Activated CD4-positive, alpha-beta T cell treated with anti-CD3 and anti-CD28 coated beads, Interleukin-2, amount 50 U/mL, for 24 hours (primary cell): ENCODE measurements at places on chromosomes 5 and 9.

- DNase-seq, result no peak
These were observed 6.2 kb downstream of the FRMPD1 start for GRCh38 chr9:37656936-37657335.

- DNase-seq, result no peak
These were observed 31.2 kb upstream of the ADRA1B start for GRCh38 chr5:159884917-159885620.

- no peak for DNase-seq
These were observed 172.2 kb upstream of the ANKRD55 start for GRCh38 chr5:56405116-56405908.

- DNase-seq, result no peak
These were observed 716 bp downstream of the HARS1 start for GRCh38 chr5:140690376-140690932.

DNA sequence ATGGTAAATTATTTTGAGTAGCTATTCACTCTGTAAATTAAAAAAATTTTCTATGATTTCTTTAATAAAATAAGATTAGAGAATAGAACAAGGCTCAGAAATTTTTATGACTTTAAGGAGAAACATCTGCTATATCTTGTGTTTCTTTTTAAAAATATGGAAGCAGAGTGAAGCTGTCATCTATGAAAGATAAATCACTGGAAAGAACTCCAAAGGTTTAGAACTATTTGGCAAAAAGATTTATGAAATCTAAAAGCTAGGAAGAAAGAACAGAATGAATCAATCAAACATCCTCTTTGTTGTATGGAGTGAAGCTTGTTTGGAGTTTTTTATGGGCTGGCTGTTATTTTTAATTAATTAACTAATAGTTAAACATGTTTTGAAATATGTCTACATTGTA is 89.8 kb upstream of the ACTBL2 start:
- DNase-seq, result no peak

GRCh38 chr9:100099722-100100042 is 639 bp downstream of the INVS start:
- no peak for DNase-seq

- DNase-seq, result no peak
These were observed 135.5 kb downstream of the CCDC192 start for GRCh38 chr5:127838661-127839060.

DNA sequence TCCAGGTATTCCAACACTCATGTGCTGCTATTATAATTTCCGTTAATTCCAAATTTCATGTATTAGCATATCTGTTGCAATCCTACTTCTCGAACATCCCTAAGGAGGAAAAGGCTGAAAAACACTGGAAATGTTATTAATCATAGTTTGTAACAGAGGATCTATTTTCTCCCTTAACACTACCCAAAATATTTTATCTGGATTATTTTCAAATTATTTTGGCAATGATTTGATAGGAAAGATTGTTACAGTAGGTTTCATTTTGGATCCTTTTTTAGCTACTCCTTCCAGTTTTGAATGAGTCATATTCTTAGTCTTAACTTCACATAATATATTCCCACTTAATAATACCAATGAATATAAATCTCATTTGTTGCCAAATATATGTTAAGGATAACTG is 13.9 kb upstream of the NAA35 start:
- DNase-seq, result no peak

GRCh38 chr9:35629597-35629996 is 11.4 kb upstream of the CD72 start:
- DNase-seq, result no peak

DNA sequence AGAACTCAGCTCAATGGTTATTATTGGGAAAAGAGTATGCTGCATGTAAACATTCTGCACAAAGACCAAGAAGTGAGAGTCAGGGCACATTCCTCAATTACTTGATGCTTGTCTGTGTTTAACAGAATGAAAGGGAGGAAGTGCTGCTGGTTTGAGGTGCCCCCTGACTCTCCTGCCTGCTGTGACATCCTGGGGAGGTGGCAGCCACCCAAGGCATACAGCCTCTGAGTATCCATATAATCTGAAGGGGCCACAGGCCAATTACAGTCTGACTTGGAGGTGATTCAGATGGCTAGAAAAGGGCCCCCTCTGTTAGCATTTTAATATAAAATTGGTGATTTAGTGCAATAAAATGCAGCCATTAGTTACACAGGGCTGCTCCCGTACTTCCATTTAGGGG is 313.8 kb downstream of the ASTN2 start:
- no peak for DNase-seq

DNA sequence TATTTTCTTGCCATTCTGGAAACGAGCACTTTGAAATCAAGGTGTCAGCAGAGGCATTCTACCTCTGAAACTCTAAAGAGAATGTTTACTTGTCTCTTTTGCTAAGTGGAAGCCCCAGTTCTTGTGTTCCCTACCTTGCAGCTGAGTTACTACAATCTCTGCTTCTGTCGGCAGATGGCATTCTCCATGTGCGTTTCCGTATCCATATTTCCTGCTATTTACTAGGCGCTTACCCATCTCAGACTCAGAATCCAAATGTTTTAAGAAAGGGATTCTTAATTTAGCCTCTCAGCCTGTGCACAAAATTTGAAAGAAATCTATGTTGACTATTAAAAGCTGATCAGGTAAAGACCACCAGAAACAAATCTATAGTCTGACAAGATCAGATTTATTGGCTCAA is 221.3 kb upstream of the FTMT start:
- no peak for DNase-seq

DNA sequence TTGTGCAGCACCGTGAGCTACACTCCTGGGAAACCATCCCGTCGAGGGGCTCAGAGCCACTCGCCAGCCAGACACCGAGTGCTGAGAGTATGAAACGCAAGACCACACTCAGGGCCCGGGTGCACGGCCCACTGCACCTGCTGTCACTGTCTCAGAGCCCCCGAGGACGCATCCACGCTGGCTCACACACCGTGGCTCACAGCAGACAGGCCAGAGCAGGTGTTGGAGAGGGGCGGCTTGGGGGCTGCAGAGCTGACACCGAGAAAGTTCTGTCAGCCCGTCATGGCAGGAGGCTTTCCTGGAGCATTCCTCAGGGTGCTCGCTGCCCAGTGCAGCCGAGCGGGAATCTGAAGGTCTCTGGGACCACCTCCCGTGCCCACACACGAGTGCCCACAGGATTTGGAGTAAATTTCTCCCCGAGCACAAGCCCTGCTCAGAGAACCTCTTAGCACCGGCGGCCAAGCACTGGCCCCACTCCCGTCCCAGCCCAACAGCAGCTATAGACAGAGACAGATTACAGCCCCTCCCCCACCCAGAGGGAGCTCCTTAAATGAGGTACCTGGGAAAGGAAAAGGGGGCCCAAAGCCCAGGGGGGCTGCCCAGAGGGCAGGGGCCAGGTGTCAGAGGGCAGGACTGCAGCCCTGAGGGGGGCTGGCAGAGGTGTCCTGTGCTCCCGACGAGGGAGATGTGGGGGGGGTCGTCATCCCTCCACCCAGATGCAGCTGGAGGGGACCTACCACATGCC is 56.0 kb upstream of the SARDH start:
- no peak for DNase-seq

DNA sequence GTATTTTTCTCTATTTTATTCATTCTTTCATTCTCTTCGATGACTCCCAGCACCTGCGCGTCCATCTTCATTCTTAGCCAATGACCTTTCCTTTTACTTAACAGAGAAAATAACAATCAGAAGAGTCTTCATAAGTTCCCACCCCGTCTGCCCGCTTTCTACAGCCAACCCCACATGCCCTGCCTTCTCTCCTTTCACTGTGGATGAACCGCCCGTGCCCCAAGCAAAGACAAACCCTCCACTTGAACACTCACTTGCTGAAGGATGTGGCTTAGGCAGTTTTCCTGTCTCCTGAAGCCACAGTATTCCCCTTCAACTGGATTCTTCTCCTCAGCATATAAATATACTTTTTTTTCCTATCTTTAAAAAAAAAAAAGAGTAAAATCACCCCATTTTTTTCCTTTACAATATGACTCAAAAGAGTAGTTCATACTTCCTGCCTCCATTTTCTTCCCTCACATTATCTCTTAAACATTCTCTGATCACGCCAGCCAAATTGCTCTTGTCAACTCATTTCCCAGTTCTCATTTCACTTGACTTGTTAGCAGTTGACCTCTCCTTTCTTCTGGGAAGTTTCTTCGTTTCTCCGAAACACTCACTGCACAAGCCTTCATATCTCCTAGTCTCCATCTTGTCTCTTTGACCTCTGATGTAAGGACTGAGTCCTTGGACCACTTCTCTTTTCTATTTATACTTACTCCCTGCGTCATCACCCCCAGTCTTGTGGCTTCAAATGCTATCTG is 11.1 kb downstream of the NIPSNAP3B start:
- DNase-seq, result no peak

DNA sequence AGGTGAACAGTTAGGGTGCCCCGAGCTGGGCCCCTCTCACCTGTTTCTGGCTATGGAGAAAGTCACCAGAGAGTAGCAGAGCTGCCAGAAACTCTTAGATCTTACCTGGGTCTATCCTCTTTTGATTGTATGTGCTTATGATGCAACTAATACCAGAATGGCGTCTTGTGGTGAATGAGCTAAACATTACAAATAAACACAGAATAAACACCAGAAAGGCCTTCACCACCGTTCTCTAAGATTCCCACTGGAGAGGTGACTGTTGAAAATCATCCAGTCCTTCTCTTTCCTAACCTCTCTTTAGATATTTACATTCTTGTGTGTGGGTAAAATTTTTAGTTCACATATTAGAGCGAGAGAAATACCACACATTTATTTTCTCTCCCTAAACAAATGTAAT is 241.7 kb upstream of the GAS1 start:
- DNase-seq, result no peak

GRCh38 chr9:113373676-113374392 is 3.0 kb downstream of the HDHD3 start:
- no peak for DNase-seq

DNA sequence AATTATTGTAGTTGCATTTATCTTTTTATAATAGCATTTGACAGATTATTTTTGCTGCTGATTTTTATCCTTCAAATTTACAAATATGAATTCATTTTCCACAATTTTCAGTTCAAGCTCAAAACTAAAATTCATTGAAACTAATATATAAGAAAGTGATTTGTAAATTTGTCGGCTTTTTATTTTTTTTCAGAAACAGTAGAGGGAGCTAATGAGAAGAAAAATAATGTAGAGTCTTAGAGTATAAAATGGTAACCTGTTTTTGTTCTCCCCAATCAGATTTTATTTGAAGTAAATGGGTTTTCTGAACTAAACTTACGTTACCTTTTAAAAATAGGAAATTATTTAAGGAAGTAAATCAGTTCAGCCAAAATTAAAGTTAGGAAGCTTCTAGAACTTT is 19.2 kb downstream of the PRRC1 start:
- no peak for DNase-seq

DNA sequence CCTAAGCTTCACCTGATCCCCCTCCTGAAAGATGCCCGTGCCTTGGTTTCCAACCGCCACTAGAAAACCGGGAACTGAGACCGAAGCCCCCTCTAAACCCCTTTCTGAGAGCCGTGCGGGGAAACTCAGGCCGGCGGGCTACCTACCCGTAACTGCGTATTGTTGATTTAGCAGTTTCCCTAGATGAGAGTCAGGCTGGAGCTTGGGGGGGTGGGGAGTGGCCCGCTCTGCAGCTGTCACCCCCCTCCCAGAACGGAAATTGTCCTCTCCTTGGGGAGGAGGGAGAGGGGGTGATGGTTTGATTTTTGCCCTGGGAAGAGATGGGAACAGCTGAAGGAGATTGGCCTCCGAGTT is 2.5 kb downstream of the CXXC5 start:
- no peak for DNase-seq

DNA sequence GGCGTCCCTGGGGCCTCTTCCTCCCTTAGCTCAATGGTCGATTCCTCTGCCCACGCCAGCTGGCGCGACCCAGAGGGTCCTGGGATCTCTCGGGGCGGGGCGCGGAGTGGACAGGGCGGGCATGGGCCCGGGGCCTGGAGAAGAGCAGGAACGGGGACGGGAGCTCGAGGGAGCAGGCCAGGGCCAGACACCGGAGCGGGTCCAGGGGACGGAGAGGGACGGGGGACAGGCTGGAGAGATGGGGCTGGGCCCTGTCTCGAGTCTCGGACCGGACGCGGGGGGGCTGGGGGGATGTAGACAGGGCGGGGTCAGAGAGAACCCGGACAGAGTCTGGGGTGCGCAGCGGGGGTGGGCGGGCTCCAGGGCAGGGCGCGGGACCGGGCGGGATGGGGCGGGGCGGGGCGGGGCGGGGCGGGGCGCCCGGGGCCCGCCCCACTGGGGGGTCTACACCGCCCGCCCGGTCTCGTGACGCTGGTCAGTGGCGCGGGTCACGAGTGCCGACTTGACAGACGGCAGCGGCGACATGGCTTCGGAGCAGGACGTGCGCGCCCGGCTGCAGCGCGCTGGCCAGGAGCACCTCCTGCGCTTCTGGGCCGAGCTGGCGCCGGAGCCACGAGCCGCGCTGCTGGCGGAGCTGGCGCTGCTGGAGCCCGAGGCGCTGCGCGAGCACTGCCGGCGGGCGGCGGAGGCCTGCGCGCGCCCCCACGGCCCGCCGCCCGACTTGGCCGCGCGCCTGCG is at the start of gene UAP1L1:
TSS of gene UAP1L1 (plus strand) at position 508 of the 738 bp plus-strand sequence. CDS start at position 524, 16 bp downstream.
- DNase-seq, result no peak

DNA sequence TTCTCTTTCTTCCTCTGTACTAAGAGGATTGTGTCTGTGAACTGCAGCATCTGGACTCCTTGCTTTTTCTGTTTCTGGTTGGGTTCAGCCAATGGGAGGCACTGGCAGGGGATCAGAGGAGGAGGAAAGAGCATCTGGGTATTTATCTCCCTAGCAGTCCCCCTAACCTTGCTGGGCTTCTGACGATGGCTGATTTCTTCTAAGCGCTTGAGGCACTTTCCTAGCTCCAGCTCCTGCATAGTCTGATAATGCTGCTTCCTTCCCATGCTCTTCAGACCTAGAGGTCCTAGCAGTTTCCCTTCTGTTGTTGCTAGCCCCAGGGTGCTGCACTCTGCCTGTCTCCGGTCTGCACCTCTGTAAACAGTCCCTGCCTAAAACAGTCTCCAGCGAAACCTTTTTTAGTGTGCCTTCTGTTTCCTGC is 225.1 kb downstream of the PDZD2 start:
- no peak for DNase-seq

- no peak for DNase-seq
These were observed 276.0 kb downstream of the AUH start for GRCh38 chr9:91085517-91086291.

GRCh38 chr5:74241751-74242140 is 398.8 kb downstream of the ENC1 start:
- no peak for DNase-seq

GRCh38 chr9:104866191-104866590 is 61.8 kb downstream of the ABCA1 start:
- no peak for DNase-seq

- DNase-seq, result no peak
These were observed 3.0 kb upstream of the TMEM210 start for GRCh38 chr9:137174722-137175293.

- DNase-seq, result no peak
These were observed 284.2 kb upstream of the SEMA6A start for GRCh38 chr5:116858705-116859333.

DNA sequence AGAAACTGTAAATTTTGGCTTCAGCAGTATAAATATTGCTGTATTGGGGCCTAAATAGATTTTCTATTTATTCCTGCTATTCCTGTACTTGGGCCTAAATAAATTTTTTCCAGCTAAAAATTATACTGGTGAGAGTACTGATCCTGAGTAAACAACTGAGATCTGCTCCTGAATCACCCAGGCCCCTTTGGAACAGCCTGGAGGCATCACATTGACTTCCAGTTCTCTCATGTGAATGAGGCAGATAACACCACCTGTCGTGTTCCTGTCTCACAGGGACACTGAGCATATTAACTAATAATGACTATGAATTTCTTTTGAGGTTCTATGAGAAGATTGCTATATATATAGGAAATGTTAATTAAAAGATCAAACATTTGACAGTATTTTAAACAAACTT is 119.5 kb upstream of the PLCXD3 start:
- DNase-seq, result no peak

GRCh38 chr5:1134478-1134877 is 22.6 kb upstream of the SLC12A7 start:
- DNase-seq, result no peak
